ENCODE measurements at places on chromosomes 16 and 17. TPM values are rescaled to one million over a fixed set of nuclear protein-coding genes. Genes with fewer than 3 reads are reported as not detected.

Gene KRT31
- total RNA-seq, result not detected

Gene KCNJ18
- not detected for total RNA-seq

Gene HSD17B1
- total RNA-seq, result 0.81 TPM

DNA sequence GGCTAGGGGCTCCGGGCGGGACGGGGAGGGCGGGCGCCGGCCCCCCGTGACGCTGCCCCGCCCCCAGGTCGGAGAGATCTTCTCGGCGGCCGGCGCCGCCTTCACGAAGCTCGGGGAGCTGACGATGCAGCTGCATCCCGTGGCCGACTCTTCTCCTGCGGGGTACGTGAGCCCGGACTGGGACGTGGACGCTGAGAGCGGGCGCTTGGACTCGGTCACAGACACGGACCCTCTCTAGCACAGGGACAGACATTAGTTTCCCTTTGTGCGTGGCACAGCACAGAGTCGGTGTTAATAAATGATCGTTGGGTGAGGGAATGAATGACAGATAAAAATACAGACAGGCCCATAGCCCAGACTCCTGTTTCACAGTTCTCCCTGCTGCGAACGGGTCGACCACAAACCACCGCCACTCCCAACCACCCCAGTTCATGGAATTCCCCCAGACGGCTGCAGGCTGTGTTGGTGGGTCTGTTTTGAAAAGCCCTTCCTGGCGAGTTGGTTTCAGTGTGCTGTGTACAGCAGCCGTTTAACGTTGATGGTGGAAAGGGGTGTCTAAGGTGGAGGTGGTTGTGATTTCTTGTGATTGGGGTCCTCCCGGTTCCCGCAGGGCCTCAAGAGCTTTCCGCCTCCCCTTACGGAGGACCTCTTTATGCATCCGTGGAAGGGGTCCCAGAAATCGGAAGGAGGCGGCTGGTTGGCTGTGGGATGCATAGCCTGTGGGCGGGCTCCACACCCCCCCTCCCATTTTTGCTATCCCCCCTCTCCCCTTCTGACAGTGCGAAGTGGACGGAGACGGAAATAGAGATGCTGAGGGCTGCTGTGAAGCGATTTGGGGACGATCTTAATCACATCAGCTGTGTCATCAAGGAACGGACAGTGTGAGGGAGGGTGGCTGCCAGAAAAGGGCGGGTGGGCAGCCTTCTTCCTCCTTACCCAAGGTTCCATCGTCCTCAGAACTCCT is 2.9 kb downstream of the RNASEK start:
- peak; percentile 82 for DNase-seq

GRCh38 chr17:29570521-29570920 is 2.0 kb downstream of the TP53I13 start:
- no peak for DNase-seq

DNA sequence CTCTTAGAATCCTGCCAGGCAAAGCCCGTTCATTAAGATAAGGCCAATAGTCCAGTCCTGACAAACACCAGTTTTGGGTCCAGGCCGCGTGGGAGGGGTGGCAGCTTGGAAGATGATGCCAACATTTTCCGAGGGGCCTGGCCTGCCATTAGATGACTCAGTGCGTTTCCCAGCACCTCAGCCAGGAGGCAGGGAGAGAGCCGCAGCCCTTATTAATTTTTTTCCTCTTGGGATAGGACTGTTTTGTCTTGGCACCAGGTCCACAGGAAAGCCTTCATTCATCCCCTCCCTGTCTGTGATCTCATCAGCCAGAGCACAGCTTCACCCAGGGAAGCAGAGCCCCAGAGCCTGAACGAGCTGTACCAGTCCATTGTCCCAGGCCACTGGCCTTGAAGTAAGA is 4.7 kb upstream of the NDEL1 start:
- no peak for DNase-seq

- no peak for DNase-seq
Measured at GRCh38 chr17:43856141-43856540, 9.2 kb downstream of the CD300LG start.

DNA sequence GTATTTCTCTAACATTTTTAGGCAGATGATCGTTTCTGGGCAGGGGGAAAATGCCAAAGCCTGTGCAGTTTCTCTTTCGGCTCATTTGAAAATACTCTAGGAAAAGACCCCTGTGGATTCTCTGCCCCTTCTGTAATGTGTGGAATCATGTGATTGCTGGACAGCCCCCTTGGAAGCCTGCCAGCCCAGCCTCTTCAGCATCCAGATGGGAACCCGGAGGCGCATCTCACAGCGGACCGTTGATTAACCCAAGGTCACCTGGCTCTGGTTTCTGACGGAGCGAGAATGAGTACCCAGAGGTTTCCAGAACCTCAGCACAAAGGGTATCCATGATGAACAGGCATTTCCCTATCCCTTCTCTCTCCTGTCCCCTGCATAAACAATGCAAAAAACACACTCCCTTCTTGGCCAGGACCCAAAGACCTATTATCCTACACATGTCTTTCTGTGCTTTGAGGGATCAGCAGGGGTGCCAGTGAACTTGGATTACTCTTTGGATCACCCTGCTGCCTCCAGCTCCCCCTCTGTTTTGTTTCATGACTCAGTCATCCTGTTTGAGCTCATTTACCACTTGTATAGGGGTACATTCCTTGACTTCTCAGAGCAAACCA is 957.1 kb upstream of the RBFOX1 start:
- no peak for DNase-seq

GRCh38 chr17:12734926-12735325 is 54.4 kb upstream of the ARHGAP44 start:
- no peak for DNase-seq

GRCh38 chr16:27600381-27600780 is 50.4 kb downstream of the KATNIP start:
- DNase-seq, result no peak

- no peak for DNase-seq
Measured at GRCh38 chr16:27640277-27640600, 90.3 kb downstream of the KATNIP start.

DNA sequence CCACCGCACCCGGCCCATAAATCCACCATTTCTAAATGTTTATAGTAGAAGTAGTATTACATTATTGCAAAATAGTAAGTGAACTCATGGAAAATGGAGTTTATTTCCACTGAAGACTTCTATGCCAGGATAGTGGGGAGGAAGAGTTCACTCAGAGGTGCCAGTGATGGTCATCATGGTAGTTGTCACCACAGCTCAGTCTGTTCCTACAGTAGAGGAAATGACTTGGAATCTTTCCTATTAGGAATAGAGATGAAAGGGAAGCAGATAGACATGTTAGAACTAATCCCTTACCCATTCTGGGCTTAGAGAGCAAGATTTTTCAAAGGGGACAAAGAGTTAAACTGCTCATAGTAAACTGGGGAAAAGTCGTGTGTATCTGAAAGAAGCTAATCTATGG is 20.1 kb downstream of the MRPL45 start:
- no peak for DNase-seq

GRCh38 chr17:82323514-82324234 is 6.3 kb upstream of the CD7 start:
- DNase-seq, result no peak

DNA sequence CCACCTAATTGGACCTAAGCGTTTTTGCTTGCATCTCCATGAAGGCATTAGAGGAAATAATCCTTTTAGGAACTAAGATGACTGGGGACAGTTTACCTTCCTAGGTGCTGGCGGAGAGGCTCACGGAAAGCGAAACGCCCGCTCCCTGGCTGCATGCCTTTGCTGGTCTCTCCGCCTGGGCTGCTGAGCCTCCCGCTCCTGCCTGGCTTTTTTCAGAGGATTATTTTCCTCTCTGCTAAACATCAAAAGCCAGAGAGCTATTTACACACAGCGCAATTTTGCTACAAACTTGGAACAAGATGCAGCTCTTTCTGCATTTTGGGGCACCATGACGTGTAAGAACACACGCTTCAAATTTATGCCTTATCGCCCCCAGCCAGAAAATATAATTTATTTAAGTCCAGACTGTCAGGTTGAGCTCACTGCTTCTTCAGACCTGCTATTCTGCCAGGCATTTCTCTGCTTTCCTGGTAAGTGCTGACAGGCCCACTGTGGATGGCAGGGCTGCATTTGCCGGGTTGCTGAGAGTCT is 124.4 kb downstream of the SPACA3 start:
- DNase-seq, result no peak

- DNase-seq, result peak; percentile 8
Measured at GRCh38 chr16:56401482-56401881, 23.9 kb downstream of the AMFR start.

GRCh38 chr17:21211825-21212479 is 2.0 kb downstream of the TMEM11 start:
- no peak for DNase-seq

DNA sequence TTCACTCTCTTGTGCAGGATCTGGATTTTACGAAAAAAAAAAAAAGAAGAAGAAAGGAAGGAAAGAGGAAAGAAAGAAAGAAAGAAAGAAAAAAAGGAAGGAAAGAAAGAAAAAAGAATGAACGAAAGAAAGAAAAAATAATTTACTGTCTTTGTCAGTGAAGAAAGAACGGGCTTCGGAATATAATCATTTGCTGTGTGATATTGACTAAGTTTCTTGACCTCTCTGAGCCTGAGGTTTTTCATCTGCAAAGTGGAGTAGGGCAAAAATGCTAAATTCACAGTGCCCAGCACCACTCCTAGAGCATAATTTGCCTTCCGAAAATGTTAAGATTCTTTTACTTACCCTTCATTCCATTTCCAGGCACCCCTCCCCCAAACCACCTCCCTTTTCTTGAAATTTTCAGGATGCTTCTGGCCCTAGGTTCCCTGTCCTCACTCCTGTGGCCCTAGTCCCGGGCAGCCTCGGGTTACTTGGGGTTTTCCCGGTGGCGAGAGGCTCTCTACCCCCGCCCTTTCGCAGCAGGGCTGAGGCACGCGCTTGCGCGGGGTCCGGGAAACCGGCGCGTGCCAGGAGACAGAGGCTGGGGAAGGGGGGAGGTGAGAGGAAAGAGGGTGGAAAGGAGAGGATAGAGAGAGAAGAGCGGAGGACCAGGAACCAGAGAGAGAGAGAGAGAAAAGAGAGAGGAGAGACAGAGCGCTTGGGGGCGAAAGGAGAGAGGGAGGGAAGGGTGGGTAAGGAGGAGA is at the start of gene CNTNAP1:
CNTNAP1 (plus strand) TSS at position 556 of the 746 bp plus-strand sequence. CDS start 299 bp downstream, outside the sequence.
- no peak for DNase-seq

DNA sequence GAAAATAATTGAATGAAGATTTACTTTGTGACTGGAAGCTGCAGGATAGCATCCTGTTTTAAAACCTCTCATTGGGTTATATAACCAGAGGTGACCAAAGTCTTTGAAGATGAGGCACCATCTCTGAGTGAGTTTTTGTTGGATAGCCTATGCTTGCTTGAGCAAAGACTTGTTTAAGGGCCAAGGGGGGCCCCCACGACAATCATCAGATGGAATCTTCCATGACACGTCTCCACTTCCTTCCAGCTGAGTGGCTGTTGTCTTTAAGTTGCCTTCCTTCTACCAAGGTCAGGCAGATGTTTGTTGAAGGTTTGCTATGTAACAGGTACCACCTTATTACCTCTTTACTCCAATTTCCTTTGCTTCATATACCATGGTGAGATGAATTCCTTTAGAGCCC is 188.8 kb downstream of the PRKCA start:
- DNase-seq, result no peak

- no peak for DNase-seq
Measured at GRCh38 chr16:57462978-57463362, 491 bp downstream of the POLR2C start.

DNA sequence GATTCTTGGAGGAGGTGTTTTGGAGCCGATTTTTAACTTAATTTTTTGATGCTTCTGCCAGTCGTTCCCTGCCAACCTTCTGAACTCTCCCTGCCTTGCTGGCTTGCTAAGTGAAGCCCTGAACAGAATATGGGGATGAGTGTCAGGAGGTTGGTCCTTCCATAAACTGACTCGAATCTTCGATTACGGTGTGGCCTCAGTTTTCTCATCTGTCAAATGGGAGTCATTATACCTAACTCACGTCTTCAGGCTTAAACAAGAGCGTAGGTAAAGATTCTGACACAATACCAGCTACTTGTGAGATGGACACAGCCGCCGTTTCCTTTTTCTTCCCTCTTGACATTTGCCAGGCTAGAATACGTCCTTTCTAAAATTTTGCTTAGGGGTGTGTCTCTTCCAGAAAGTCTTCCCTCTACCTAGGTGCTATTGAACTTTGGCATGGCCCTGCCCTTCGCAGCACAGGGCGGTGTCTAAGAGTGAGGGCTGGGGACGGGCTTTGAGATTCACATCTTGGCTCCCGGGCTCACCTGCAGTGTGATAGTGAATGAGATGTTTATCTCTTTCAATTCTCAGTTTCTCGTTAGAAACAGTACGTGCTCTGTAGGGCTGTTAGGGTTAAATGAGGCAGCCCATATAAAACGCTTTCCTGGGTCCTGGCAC is 190.6 kb upstream of the SDK2 start:
- no peak for DNase-seq

DNA sequence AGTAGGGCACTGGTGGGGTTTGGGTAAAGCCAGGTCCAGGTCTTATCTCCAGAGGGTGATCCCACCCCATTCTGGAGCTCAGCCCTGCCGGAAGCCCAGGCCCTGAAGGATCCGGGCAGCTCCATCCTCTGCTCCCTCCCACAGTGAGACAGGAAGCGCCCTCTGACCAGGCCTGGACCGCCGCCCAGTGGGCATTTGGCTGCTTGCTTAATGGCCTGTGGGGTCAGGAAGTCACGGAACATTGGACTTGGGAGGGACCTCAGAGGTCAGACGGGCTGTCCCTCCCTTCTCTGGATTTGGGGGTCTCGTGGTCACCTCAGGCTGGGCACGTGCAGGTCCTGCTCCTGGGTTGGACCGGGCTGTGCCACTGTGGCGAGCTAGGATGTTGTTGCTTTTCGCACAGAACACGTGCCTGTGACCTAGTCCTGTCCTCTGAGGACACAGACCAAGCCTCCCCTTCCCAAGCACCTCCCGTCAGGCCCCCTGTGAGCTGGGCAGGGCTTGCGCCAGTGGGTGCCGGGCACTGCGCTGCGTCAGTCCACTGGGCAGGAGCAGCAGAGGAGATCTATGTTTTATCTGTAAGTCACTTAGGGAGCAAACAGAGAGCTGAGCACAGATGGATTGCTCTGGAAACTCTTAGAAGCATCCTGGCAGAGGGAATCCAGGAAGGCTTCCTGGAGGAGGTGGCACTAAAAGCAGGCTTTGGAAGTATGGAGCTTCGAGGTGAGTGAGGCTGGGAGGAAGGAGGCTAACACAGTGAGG is 49.4 kb upstream of the GSE1 start:
- no peak for DNase-seq

Measured in CD4-positive, alpha-beta T cell (primary cell).